ENCODE measurements at places on chromosomes 1 and 21. TPM values are rescaled to one million over a fixed set of nuclear protein-coding genes. Genes with fewer than 3 reads are reported as not detected.
A peak's percentile ranks its signal among the peaks of the same experiment; 100 is the strongest.

- no peak for DNase-seq
Measured at GRCh38 chr1:114597949-114598348, 16.5 kb upstream of the BCAS2 start.

DNA sequence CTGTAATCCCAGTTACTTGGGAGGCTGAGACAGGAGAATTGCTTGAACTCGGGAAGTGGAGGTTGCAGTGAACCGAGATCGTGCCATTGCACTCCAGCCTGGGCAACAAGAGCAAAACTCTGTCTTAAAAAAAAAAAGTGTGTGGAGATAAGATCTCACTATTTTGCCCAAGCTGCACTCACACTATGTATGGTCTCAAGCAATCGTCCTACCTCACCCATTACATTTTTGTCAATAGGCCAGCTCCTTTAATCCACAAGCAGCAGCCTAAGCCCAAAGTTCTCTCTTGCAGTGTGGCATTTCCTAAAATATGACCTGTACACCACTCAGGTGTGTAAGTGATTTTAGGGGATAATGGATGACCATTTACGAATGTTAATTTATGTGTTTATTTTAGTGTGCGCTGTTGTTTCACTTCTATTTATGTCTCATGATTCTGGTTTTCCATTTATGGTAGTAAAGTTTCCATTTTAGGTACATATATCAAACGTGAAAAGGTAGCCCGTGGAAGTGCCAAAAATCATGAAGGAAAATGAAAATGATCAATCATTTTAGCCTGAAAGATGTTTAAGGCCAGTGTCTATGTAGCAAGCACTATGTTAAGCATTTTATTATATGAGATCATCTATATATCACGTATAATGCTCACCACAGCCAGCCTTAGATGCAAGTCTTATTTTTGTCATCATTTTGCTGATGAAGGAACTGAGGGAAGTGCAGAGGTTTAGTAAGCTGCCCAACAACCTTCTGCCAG, 5.6 kb downstream of the LCK start:
- no peak for DNase-seq

DNA sequence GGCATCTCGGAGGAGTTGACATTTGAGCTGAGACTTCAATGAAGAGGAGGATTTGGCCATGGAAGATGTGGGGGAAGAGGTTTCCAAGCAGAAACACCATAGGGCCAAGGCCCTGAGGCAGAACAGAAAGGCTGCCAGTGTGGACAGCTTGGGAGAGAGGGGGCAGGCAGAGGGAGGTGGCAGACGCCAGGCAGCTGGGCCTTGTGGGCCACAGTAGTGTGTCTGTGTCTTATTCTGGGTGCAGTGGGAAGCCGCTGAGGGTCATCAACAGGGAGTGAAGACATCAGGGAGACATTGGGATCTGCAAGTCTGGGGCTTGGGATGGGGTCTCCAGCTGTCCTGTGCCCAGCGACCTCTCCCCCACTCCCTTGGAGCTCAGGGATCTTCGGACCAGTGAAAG, 96.8 kb downstream of the LACTBL1 start:
- no peak for DNase-seq

DNA sequence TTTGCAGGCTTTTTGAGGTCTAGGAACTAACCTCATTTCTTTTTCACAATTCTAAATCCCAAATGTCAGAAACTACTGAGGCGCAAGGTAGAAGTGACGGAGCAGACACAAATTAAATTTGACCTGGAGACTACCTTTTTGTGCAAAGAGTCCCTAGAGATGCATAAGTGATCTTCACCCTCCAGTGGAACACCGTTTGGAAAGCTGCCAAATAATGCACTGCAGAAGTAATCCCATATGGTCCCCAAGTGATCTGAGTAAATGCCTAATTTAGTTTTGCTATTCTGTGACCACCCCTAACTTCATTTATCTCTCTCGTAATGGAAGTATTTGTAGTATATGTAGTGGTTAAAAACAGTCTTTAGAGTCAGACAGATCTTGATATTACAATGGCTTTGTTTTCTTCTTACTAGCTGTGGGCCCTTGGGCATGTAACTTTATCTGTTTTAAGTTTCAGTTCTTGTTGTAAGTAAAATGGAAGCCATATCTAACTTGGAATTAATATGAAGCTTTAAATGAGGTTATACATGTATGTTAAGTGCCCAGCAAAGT, 70.4 kb upstream of the IPO9 start:
- no peak for DNase-seq

GRCh38 chr1:25909040-25909439, 2.8 kb upstream of the STMN1 start:
- no peak for DNase-seq

The ATP1A4 gene
- not detected for total RNA-seq

- DNase-seq: no peak
Measured at GRCh38 chr1:200963076-200963475, 60.4 kb downstream of the KIF21B start.

The ZFP69B gene
- total RNA-seq: 5.2 TPM

The ZYG11A gene
- total RNA-seq: 0.09 TPM

DNA sequence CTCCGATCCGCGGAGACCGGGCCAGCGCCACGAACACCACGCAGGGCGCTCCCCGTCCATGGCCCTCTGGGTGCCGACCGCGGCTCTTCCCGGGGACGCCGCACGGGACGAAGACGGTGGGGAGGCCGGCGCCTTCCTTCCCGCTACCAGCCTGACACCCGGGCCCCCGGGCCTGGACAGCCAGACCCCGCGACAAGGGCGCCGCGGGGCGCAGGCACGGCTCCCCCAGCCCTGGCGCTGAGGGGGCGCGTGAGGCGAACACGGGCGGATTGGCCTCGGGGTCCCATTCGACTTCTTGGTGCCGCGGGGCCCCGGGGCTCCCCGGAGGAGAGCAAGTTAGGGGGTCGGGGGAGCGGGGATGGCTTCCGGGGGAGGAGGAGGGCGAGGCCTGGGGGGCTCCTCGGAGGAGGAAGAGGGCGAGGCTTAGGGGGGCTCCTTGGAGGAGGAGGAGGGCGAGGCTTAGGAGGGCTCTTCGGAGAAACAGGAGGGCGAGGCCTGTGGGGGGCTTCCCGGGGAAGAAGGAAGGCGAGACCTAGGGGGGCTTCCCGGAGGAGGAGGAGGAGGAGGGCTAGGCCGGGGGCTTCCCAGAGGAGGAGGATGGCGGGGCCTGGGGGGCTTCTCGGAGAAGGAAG, 537 bp upstream of the KLHL17 start:
- peak; percentile 68 for DNase-seq

- no peak for DNase-seq
Measured at GRCh38 chr1:230728710-230729392, 14.9 kb upstream of the AGT start.

GRCh38 chr1:21020151-21020550, 156.5 kb downstream of the EIF4G3 start:
- DNase-seq: no peak

DNA sequence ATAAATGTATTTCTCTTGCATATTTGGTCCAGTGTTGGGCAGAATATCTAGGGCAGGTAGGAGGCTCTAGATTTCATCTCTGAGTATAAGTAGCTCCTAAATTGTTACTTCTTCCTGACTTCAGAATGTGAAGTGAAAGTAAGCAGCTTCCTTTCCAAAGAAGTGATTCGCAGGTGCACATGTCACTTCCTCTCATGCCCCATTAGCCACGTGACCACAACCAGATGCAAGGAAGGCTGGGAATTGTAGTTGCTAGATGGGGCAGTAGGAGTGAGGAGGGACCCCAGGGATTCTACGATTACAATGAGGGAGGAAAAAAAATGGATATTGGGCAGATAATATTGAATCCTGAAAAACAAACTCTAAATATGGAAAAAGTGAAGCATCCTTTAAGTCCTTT, 113.2 kb upstream of the CYYR1 start:
- DNase-seq: no peak

GRCh38 chr1:4016351-4017130, 116.5 kb upstream of the C1orf174 start:
- no peak for DNase-seq

The OR6K3 gene
- not detected for total RNA-seq

DNA sequence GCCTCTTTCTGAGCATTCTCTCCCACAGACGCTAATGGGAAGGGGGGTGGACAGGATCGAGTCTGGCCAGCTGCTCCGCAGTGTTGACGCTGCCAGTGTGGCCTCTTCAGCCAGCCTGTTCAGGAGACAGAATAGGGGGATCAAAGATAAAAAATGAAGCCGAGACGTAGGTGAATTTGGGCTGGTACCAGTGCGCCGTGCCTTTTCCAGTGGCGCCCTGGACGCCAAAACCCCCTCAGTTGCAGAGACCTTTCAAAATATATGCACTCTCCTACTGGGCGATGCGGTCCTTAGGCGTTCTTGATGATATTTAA, 1.1 kb downstream of the TTC3 start:
- DNase-seq: no peak

The NR1I3 gene
- total RNA-seq: not detected

DNA sequence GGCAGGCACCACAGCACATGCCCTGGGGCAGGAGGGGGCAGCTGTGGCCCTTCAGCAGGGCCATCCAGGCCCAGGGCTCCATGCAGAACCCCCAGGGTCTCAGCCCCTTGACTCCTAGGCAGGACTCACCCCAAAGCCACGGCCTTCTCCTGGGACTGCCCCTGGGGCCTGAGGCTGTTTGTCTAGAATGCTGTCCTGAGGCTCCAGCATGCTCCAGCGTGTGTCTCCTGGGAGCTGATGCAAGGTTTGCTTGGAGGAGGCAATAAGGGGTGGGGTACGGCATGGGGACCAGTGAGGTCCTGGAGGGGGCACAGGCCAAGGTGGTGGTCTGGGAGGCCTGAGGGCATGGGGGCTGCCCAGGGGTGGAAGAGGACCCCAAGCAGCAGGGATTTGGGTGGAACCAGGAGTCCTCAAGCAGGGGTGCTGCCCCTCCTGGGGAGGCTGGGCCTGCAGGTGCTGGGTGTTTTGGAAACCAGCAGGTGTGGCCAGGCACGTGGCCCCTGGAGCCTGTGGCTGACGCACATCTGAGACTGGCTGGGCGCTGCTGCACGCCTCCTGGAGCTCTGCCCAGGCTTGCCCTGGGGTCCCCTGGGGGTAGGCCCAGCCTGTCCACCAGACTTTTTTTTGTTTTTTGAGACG, 7.8 kb upstream of the CALML6 start:
- peak; percentile 38 for DNase-seq

GRCh38 chr1:150332651-150333290, 11.4 kb downstream of the PRPF3 start:
- DNase-seq: no peak

GRCh38 chr1:179340918-179341317, 24.9 kb upstream of the AXDND1 start:
- DNase-seq: no peak

The MROH9 gene
- total RNA-seq: not detected

The ANKRD34A gene
- 2.2 TPM for total RNA-seq

- DNase-seq: no peak
Measured at GRCh38 chr1:98027103-98027705, 106.4 kb upstream of the DPYD start.

DNA sequence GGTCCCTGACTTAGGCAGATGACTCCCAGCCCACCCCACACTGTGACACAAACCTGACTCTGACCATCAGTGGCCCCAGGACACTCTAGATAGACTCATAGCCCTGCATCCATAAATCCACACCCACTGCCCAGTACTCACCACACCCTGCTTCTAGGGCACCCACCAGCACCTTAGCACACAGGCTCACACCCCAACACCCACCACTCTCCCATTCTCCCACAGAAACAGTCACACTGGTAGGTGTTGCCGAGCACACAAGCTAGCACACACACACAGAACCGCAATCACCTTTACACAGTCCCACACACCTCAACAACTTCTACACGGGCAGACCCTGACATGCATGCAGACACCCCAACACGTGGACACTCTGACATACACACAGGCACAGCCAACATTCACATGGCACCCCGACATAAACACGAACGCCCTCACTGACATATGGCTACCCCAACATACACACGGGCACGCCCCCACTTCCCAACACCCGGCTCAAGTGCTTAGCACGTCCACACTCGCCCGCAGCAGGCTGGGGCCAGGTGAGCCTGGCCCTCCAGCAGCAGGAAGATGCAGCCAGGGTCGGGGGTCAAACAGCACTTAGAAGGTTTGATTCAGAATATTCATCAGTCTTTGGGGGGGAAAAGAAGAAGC, 105.5 kb upstream of the TARDBP start:
- DNase-seq: no peak

DNA sequence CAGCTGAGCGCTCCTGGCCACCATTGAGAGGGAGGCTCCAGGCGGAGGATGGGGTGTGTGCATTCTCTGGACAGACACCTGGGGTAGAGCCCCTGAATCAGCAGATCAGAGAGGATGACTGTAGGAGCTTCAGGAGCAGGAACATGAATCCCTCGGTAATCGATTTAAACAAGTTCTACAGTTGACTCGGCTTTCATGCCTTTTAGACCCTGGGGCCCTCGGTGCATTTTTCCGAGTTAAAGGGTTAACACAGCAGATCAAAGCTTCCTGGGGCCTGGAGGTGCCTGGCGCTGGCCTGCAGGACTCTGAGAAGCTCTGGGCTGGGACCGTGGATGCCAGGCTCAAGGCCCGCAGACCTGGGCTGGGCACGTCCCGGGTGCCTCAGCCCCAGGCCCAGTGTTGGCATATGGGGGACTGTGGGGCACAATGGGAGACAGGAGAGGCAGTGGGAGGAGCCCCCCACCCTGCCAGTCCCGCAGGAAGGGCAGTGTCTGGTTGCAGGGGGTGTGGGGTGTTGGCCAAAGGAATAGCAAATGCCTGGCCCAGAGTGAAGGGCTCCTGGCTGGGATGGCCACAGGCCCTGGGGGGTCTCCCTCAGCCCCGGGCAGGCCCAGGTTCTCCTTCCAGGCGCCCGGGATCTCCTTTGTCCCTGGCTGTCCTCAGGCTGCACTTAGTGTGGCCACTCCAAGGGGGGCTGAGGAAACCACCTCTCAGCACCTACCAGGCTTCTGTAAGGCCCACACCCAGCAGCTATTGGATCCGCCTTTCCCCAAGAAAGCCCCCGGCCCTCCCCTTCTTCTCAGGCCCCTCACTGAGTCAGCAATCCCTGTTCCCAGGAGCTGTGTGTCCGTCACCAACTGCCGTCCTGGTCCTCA, 40.1 kb downstream of the SLX9 start:
- DNase-seq: no peak

DNA sequence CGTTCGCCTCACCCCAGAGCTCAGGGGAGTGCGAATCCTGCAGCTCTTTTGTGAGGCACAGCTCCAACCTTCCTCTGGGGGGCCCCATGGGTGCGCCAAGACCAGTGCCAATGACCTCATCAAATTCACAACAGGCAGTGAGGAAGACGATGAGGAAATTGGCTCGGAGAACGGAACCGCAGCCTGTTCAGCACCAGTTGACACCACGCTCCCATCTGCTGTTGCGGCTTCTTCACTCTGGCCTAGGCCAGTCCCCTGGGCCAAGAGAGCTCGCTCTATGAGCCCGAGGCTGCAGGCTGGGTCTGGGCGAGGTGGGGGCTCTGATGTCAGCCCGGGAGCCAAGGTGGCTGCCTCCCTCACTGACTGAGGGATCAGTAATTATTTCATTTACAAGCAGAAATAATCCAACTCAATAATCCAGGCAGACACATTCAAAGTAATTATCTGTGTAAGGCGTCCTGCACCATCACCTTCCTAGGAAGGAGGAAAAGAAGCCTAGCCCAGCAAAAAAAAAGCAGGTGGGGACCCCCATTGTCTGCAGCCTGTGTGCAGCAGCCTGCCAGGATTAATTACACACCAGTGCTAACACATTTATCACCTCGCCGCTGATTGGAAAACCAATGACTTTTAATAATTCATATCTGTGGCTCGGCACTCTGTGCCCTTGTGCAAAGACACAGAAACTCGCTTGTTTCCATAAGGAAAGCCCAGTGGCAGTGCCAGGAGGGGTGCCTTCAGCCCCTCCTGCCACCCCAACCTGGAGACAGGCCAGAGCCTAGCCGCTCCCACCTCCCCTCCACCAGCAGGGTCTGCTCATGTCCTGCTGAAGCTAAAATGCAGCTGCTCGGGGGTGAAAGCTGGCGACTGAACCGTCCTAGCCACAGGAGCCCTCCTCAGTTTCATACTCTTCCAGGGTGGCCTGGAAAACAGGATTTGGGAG, 1.9 kb downstream of the PLEKHA6 start:
- DNase-seq: no peak

Data from activated naive CD8-positive, alpha-beta T cell treated with anti-CD3 and anti-CD28 coated beads, Interleukin-2, amount 10 ng/mL, durations not matched to agents 7 days and 5 days (primary cell).